ENCODE measurements at places on chromosomes 1 and 21.

- H3K4me1 ChIP-seq = no peaks in the 10 kb centered on the region
- H3K4me3 ChIP-seq = no peak overlapping the region
- no peak for DNase-seq
- no peaks in the 10 kb centered on the region for H3K27me3 ChIP-seq
- H3K36me3 ChIP-seq = no peaks in the 10 kb centered on the region
Observed at GRCh38 chr1:239815074-239815473, 276.6 kb upstream of the FMN2 start.

GRCh38 chr1:34037109-34037508, 127.9 kb downstream of the CSMD2 start:
- no peak overlapping the region for H3K4me3 ChIP-seq
- H3K27me3 ChIP-seq = peaks cover 13% of the 10 kb centered on the region
- no peak overlapping the region for H3K27ac ChIP-seq
- H3K4me1 ChIP-seq = no peaks in the 10 kb centered on the region
- DNase-seq = no peak
- no peaks in the 10 kb centered on the region for H3K36me3 ChIP-seq

DNA sequence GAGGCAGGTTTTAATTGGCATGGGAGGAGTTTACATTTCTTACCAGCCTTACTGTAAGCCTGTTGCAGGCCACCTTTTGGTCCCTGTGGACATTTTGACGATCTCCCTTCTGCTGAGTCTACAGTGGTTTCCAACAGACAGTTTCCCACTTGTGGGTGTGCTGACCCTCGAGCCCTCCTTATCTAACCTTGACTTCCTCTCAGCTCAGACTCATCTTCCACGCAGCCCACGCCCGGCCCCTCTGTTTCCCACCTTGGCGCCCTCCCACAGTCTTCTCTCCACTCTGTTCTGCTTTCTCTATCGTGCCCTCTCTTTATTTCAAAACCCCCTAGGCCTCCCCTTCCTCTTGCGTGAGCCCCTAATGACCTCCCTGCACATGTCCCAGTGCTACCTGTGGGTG, 6.1 kb upstream of the ARL8A start:
- DNase-seq = no peak
- H3K4me3 ChIP-seq = no peak overlapping the region
- H3K4me1 ChIP-seq = peaks cover 32% of the 10 kb centered on the region
- H3K27me3 ChIP-seq = no peaks in the 10 kb centered on the region

GRCh38 chr1:41919764-41920397, 1.2 kb upstream of the HIVEP3 start:
- H3K4me1 ChIP-seq = peaks cover 21% of the 10 kb centered on the region
- H3K27me3 ChIP-seq = peaks cover 38% of the 10 kb centered on the region
- DNase-seq = peak; percentile 27
- H3K27ac ChIP-seq = peak overlapping the region; percentile 81

- peaks cover 3% of the 10 kb centered on the region for H3K36me3 ChIP-seq
- H3K27ac ChIP-seq = no peak overlapping the region
- H3K27me3 ChIP-seq = peaks cover 6% of the 10 kb centered on the region
- DNase-seq = no peak
- peaks cover 49% of the 10 kb centered on the region for H3K4me1 ChIP-seq
Observed at GRCh38 chr21:42254651-42255601, 36.0 kb downstream of the ABCG1 start.

GRCh38 chr1:178417858-178418257, 78.9 kb downstream of the CLEC20A start:
- H3K27ac ChIP-seq = no peak overlapping the region
- peaks cover 7% of the 10 kb centered on the region for H3K36me3 ChIP-seq
- H3K4me3 ChIP-seq = no peak overlapping the region
- no peak for DNase-seq
- peaks cover 27% of the 10 kb centered on the region for H3K4me1 ChIP-seq

DNA sequence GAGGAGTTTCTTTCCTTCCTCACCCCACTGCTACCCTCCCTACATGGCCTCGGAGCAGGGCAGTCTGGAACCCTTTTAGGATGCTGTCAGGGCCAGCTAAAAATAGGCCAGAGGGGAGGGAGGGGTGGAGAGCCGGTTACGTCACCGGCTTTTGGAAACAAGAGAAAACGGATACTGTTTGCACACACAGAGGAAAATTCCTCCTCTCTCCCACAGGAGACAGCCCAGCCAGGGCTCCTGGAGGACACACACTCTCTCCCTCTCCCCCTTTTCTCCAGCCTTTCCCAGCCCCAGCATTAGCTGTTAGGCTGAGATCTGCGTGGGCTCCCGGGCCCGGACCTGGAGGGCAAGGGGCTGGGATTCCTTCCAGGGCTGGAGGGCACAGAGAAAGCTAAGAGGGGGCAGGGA, 20.0 kb upstream of the ALDH4A1 start:
- peaks cover 27% of the 10 kb centered on the region for H3K36me3 ChIP-seq
- no peak for DNase-seq
- no peaks in the 10 kb centered on the region for H3K27me3 ChIP-seq
- no peak overlapping the region for H3K4me3 ChIP-seq
- no peak overlapping the region for H3K27ac ChIP-seq

GRCh38 chr1:236604905-236605806, 840 bp upstream of the HEATR1 start:
- H3K27ac ChIP-seq = peak overlapping the region; percentile 77
- H3K27me3 ChIP-seq = peaks cover 13% of the 10 kb centered on the region
- DNase-seq = no peak
- H3K4me3 ChIP-seq = peak overlapping the region; percentile 94
- H3K4me1 ChIP-seq = peaks cover 9% of the 10 kb centered on the region
- H3K36me3 ChIP-seq = peaks cover 9% of the 10 kb centered on the region

DNA sequence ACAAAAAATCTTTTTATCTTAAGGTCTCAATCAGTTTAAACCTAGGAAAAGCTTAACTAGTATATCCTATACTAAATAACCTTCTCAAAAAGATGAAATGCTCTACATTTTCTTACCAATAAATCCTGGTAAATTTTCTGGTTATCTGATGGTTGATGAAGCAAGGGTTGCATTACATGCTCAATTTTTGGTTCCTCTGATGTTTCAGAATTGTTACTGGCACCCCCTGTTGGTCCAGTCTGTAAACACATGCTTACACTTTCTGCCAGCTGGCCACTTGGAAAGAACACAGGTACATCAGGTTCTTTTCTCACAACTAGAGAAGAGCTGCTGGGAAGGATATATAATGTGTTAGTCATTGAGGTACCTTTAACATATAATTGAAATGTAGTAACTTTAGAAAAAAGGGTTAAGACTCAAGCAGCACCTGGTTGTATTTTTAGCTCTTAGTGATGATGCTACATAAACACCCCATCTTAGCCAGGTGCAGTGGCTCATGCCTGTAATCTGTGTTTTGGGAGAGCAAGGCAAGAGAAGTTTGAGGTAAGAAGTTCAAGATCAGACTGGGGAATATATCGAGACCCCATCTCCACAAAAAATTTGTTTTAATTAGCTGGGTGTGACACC, 30.9 kb upstream of the TAL1 start:
- H3K4me3 ChIP-seq = no peak overlapping the region
- peak; percentile 11 for DNase-seq
- no peaks in the 10 kb centered on the region for H3K4me1 ChIP-seq
- H3K27ac ChIP-seq = no peak overlapping the region
- H3K36me3 ChIP-seq = peaks cover 11% of the 10 kb centered on the region

DNA sequence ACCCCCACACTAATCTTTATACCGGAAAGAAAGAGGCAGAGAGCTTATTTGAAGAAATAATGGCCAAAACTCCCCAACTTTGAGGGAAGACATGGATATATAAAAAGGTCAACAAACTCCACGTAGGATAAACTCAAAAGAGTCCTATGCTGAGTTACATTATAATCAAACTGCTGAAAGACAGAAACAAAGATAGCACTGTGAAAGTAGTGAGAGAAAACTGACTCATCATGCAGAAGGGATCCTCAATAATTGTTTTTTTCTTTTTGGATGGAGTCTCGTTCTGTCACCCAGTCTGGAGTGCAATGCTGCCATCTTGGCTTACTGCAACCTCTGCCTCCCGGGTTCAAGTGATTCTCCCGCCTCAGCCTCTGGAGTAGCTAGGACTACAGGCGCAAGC, 48.5 kb upstream of the TTC39A start:
- no peaks in the 10 kb centered on the region for H3K4me1 ChIP-seq
- no peak overlapping the region for H3K27ac ChIP-seq
- H3K4me3 ChIP-seq = no peak overlapping the region
- H3K36me3 ChIP-seq = peaks cover 48% of the 10 kb centered on the region

GRCh38 chr1:226414098-226414698, 6.3 kb upstream of the PARP1 start:
- no peaks in the 10 kb centered on the region for H3K27me3 ChIP-seq
- H3K4me1 ChIP-seq = peaks cover 3% of the 10 kb centered on the region
- DNase-seq = no peak
- H3K27ac ChIP-seq = no peak overlapping the region
- no peaks in the 10 kb centered on the region for H3K36me3 ChIP-seq

DNA sequence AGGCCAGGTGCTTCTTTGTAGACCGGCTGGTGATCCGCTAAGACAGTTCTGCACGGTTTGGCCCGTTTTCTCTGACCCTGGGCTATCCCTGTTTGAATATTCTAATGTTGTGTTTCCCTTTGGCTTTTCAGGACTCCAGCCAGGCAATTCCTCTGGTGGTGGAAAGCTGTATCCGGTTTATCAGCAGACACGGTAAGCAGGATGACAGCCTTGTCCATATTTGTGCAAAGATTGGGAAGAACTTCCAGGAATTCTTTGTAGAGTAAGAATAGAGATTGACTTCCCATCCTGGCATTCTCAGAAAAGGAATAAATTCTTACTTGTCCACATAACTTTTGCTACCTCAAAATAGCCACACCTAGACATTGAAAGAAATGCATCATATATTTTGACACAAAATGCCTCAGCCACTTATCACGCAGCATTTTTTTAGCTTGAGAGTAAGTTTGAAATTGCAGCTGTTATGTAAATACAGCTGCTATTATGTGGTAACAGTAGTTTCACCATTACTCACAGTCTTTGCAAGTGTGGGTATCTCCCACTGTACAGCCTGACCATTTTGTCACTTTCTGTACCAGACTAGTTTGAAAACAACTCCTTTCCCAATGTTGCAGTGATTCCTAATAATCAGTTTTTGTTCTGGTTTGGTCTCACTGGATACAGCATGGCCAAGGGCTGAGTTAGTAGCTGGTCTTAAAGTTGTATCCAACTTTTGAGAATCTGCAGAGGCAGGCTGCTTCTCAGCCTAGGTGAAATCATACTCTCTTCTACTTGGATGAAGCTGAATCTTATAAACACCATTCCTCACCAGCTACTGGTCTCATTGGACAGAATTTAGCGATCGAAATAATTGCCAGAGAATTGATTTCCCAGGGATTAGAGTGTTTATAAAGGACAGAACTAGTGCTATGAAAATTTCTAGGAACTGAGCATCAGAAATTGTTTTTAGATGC, 40.0 kb upstream of the IKBKE start:
- H3K4me3 ChIP-seq = no peak overlapping the region
- H3K27me3 ChIP-seq = no peaks in the 10 kb centered on the region
- peaks cover 1% of the 10 kb centered on the region for H3K4me1 ChIP-seq
- peaks cover 67% of the 10 kb centered on the region for H3K36me3 ChIP-seq
- no peak overlapping the region for H3K27ac ChIP-seq

DNA sequence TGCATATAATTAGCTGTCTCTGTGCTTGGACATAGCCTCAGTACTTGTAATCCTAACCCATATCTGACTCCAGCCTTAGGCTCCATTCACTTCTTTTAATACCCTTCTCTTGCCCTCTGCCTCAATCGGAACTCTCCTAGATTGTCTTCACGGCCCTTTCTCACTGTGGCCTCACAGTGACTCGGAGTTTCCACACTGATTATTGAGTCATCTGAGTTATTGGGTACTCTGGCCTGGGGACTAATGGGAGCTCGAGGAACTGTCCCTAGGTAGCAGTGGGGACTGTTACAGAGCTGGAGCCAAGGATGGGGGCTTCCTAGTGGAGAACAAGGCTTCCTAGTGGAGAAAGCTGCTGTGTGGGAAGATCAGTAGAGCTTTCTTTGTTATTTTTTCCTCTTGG, 17.0 kb downstream of the TRAF5 start:
- H3K4me1 ChIP-seq = peaks cover 66% of the 10 kb centered on the region
- peaks cover 39% of the 10 kb centered on the region for H3K36me3 ChIP-seq
- H3K27ac ChIP-seq = peak overlapping the region; percentile 84

GRCh38 chr1:109789551-109790180, 25.9 kb upstream of the EPS8L3 start:
- peaks cover 12% of the 10 kb centered on the region for H3K27me3 ChIP-seq
- H3K27ac ChIP-seq = no peak overlapping the region
- no peak for DNase-seq
- H3K4me1 ChIP-seq = peaks cover 49% of the 10 kb centered on the region
- no peaks in the 10 kb centered on the region for H3K36me3 ChIP-seq

- H3K4me3 ChIP-seq = no peak overlapping the region
- H3K27me3 ChIP-seq = no peaks in the 10 kb centered on the region
- no peak for DNase-seq
- peaks cover 17% of the 10 kb centered on the region for H3K4me1 ChIP-seq
- no peak overlapping the region for H3K27ac ChIP-seq
Observed at GRCh38 chr1:183845681-183846080, 40.8 kb downstream of the RGL1 start.

DNA sequence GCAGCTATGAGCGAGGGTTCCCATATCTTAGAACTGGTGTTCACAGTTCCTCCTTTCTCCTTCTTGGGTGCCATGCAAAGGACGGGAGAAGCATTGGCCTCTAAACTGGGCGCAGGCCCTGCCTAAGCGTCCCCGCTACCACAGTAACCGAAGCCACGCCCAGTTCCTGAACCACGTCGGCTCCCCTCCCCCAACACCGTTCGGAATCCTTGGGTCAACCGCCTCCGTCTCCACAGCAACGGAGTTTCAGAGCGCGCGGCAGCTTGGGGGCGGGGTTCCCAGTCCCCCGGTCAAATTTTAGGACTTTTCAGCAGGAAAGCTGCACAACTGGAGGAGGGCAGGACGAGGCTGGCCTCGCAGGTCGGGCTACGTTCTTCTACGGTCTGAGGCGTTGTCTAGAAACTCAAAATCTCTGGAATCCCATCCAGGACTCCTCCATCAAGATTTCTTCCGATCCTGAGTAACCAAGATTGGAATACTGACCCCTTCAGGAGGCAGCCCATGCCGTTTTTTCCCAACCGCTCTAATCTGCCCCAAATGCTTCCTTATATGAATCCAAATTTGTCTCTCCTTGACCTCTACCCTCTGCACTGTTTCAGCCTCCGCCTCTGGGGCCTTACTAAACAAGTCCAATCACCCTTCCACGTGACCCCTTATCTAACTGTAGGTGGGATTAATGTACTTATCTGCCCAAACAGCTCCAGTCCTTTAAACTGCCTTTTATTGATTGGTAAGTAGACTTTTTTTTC, at the start of gene SPAG17:
Gene SPAG17 (minus strand): TSS at position 145 of the 749 bp plus-strand sequence. CDS start 71 bp downstream, at position 74.
- peaks cover 16% of the 10 kb centered on the region for H3K27me3 ChIP-seq
- no peak within 1 kb of the TSS for H3K4me3 ChIP-seq
- H3K27ac ChIP-seq = no peak within 1 kb of the TSS
- peaks cover 3% of the 10 kb centered on the region for H3K36me3 ChIP-seq

DNA sequence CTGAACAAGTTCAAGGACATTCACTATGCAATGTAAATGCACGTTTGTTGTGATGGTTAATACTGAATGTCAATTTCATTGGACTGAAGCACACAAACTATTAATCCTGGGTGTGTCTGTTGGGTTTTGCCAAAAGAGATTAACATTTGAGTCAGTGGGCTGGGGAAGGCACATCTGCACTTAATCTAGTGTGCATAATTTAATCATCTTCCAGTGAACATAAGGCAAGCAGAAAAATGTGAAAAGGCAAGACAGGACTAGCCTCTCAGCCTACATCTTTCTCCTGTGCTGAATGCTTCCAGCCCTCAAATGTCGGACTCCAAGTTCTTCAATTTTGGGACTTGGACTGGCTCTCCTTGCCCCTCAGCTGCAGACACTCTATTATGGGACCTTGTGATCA, 40.1 kb downstream of the PRPF38A start:
- H3K27me3 ChIP-seq = no peaks in the 10 kb centered on the region
- peaks cover 28% of the 10 kb centered on the region for H3K36me3 ChIP-seq
- no peak for DNase-seq
- H3K4me1 ChIP-seq = no peaks in the 10 kb centered on the region
- H3K27ac ChIP-seq = no peak overlapping the region
- H3K4me3 ChIP-seq = no peak overlapping the region

Data from stimulated activated naive B cell treated with anti-CD40 and anti-IgM and Interleukin-4, amounts not matched to agents 10 μg/mL and 1 μg/mL and 100 μg/mL, for 72 hours (primary cell).